ENCODE measurements at places on chromosomes 13 and 19.

DNA sequence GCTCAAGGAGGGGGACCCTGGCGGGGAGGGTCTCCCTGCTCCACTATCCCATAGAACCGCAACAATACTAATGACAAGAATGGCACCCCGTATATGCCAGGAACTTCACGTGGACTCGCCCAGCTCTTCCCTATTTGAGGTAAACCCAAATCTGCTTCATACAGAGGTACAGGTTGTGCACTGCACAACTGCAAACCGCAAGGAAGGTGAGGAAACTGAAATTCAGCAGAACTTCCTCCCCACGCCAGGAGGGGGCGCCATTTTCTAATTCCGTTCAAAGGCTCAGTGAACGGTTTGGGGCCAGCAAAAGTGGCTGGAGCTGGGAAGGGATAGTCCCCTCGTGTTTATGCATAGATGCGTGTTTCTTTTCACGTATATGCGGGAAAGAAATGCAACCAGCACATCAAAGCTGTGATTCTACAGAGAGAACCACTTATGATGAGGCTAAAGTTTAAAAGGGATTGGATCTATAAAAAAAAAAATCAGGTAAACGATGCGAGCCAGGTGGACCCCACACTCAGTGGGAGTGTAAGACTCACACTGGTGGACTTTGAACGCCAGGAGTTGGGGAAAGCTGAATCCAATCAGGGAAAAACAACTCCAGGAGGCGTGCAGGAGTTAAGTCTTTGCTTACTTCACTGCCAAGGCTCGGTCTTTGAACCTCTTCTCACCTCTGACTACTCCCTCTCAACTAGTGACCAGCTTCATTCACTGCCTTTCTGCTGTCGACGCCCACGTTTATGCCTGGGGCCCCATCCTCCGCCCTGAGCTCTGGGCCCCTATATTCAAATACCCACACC, 20.3 kb downstream of the C19orf81 start:
- no peak for DNase-seq

DNA sequence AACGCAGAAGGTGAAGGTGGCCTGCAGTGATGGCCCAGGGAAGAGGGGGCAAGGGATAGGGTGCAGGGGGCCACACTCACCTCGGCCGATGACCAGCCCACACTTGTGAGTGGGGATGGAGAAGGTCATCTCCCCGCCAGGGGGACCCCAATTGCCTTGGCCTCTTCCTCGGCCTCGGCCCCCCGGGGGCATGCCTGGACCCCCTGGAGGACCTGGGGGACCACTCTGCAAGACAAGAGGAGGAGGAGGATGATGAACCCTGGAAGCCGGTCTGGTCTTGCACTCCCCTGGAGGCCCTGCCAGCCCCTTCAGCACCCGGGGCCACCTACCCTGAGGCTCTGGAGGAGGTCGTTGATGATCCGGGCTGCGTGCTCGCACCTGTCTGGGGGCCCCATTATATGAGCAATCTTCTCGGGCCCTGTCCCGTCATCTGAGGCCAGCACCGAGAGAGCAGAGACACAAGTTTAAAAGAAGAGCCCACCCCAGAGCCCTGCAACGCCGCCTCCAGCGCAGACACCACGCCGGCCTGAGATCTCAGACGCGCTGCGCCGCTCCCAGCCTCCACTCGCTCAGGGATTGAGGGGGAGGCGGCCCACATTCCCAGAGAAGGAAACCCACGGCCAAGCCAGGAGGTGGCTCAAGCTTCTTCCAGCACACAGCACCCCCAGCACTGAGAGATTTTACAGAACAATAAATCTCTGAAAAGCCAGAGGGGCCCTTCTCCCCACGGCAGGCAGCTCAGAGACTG, 7.8 kb downstream of the KHSRP start:
- DNase-seq, result no peak

- DNase-seq, result no peak
Measured at GRCh38 chr19:31266731-31267130, 82.5 kb downstream of the TSHZ3 start.

- DNase-seq, result no peak
Measured at GRCh38 chr13:31930901-31931522, 100.6 kb upstream of the FRY start.

GRCh38 chr19:2453431-2454025, 3.2 kb downstream of the LMNB2 start:
- DNase-seq, result no peak

DNA sequence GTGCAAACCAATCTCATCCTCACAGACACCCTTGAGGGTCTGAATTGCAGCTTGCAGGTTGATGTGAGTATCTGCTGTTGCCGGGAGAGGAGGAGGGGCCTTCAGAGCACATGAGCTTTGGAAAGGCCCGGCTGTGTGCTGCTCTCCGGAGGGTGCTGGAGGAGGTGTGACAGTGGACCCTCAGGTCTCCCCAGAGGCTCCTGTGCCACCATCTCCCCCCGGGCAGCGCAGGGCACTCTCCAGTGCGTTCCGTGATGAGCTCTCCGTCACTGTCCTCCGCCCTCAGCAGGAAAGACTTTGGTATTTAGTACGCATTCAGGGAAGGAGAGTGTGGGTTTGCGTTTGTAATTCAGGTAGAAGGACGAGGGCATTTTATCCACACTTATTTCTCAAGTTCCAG, 20.0 kb downstream of the LAMP1 start:
- DNase-seq, result no peak

DNA sequence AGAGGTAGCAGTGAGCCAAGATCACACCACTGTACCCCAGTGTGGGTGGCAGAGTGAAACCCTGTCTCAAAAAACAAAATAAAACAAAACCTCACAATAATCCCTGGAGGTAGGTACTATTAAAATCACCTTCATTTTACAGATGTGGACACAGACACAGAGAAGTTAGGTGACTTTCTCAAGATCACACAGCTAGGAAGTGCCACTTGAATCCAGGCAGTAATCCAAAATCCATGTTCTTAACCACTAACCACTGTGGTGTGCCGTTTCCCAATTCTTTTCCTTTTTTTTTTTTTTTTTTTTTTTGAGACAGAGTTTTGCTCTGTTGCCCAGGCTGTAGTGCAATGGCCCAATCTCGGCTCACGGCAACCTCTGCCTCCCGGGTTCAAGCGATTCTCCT, 9.0 kb downstream of the PPP1R14A start:
- no peak for DNase-seq

- no peak for DNase-seq
Measured at GRCh38 chr13:33004511-33004910, 11.7 kb upstream of the KL start.

- DNase-seq, result no peak
Measured at GRCh38 chr19:23098988-23099387, 17.8 kb upstream of the ZNF730 start.

DNA sequence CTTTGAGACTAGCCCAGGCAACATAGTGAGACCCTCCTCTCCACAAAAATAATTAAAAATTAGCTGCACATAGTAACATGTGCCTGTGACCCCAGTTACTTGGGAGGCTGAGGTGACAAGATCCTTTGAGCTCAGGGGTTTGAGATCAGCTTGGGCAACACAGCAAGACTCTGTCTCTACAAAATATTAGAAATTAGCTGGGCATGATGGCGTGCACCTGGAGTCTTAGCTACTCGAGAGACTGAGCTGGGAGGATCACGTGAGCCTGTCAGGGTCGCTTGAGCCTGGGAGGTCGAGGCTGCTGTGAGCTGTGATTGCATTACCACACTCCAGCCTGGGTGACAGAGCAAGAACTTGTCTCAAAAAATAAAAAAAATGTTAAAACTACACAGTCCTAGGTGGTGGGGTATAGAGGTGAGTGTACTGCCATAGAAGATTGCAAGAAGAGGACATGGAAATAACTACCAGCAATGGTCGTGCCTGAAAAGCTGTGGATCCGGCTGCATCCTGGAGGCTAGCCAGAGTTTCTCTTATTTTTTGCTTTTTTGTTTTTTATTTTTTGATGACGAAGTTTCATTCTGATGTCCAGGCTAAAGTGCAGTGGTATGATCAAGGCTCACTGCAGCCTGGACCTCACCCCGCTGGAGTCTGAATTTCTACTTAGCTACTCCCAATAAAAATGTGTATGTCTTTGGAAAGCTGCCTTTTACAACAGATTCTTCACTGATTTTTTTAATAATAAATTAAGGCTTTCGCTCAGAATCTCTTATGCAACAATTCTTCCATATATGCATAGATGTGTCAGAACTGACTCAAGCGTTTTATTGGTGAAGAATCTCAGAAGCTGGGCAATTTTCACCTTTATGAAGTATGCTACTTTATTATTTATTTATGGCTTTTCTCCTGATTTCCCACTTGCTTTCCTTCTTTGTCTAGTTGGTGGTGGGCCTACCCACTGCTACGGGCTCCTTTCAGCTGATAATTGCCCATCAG, 393.8 kb downstream of the TSHZ3 start:
- DNase-seq, result no peak

DNA sequence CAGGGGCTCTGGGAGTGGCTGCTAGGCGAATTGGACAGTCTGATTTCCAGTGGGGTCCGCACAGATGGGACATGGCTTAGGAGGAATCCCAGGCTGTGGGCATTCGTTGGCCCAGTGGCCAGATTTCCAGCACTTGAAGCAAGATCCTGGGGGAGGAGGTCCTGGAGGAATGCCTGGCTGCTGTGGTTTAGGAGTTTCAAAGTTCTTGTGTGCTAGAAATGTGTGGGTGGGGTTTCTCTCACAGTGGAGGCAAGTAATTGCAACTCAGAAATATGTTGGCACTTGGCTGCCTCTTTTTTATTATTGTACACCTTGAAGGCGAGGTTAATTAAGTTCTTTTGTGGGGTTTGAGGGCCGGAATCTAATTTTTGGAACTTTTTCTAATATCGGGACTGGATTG, 17.1 kb downstream of the IGFL3 start:
- no peak for DNase-seq

GRCh38 chr13:26486550-26486949, 70.9 kb upstream of the WASF3 start:
- no peak for DNase-seq

- DNase-seq, result peak; percentile 98
Measured at GRCh38 chr19:1039646-1040475, at the start of gene ABCA7. Gene ABCA7 (plus strand): TSS chr19:1040107. CDS start chr19:1041362, 1,255 bp downstream.

GRCh38 chr13:71242201-71242600, 624.8 kb downstream of the DACH1 start:
- peak; percentile 58 for DNase-seq
